ENCODE measurements at places on chromosomes 5 and 9.

- no peak for DNase-seq
- H3K4me1 ChIP-seq: no peaks in the 10 kb centered on the region
- no peak overlapping the region for H3K27ac ChIP-seq
- H3K36me3 ChIP-seq: no peaks in the 10 kb centered on the region
- no peak overlapping the region for H3K4me3 ChIP-seq
Measured at GRCh38 chr5:106020894-106021293, 1649.8 kb downstream of the EFNA5 start.

DNA sequence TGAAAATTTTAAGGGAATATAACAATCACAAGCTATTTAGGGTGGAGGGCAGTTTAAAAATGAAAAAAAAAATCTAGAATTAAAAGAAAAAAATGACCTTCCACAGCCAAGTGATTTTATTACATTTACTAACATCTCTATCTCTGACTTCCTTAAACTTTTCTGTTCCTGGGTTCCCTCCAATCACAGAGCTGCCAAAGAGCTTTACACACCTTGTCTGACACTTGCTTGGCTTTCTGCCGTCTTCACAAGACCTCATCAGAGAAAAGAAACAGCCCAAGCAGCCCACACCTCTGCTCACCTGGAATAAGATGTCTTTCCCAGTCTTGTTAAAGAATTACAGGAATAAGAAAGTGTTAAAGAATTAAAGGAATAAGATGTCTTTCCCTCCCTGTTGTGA, 38.9 kb downstream of the PSMB7 start:
- no peak overlapping the region for H3K4me3 ChIP-seq
- H3K36me3 ChIP-seq: peaks cover 16% of the 10 kb centered on the region
- DNase-seq: no peak

DNA sequence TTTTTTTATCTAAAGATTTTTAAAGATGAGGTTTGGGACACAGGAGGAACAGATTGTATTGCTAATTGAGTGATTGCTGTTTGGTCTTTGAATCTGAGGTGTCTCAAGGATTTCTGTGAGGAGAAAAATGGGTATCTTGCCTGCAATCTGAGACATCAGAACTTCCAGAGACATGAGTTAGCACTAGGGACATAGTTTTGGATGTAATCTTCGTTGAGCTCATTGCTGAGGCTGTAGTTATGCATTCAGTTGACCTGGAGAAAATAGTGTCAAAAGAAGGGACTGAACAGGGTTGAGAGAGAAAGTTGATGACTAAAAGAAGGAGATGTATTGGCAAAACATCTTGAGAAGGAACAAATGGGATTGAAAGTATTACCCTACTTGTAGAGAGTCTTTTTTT, 24.6 kb downstream of the C9orf85 start:
- no peaks in the 10 kb centered on the region for H3K27me3 ChIP-seq
- peaks cover 10% of the 10 kb centered on the region for H3K36me3 ChIP-seq
- peaks cover 3% of the 10 kb centered on the region for H3K4me1 ChIP-seq
- H3K4me3 ChIP-seq: no peak overlapping the region
- no peak for DNase-seq

GRCh38 chr5:67289763-67290521, 93.3 kb upstream of the CD180 start:
- H3K4me1 ChIP-seq: no peaks in the 10 kb centered on the region
- peaks cover 11% of the 10 kb centered on the region for H3K27me3 ChIP-seq
- no peak for DNase-seq
- H3K36me3 ChIP-seq: no peaks in the 10 kb centered on the region

DNA sequence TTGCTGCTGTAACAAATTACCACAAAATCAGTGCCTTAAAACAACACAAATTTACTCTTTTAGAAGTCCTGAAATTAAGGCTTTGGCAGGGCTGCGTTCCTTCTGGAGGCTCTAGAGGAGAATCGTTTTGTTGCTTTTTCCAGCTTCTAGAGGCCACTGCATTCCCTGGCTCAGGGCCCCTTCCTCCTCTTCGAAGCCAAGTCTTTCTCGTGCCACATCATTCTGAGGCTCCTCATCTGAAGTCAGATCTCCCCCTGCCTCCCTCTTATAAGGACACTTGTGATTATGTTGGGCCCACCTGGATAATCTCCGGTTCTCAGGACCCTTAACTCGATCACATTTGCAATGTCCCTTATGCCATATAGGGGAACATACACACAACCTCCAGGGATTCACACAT, 48.0 kb downstream of the SLC22A5 start:
- no peak overlapping the region for H3K4me3 ChIP-seq
- H3K36me3 ChIP-seq: peaks cover 69% of the 10 kb centered on the region
- no peak for DNase-seq
- peak overlapping the region; percentile 25 for H3K27ac ChIP-seq
- peaks cover 89% of the 10 kb centered on the region for H3K4me1 ChIP-seq

- DNase-seq: no peak
- no peaks in the 10 kb centered on the region for H3K4me1 ChIP-seq
- H3K36me3 ChIP-seq: no peaks in the 10 kb centered on the region
- no peak overlapping the region for H3K4me3 ChIP-seq
Measured at GRCh38 chr9:16003785-16004184, 450.9 kb downstream of the CCDC171 start.

GRCh38 chr5:170357955-170358444, 31.2 kb downstream of the KCNMB1 start:
- no peaks in the 10 kb centered on the region for H3K4me1 ChIP-seq
- H3K36me3 ChIP-seq: no peaks in the 10 kb centered on the region
- H3K27me3 ChIP-seq: peaks cover 19% of the 10 kb centered on the region
- no peak overlapping the region for H3K4me3 ChIP-seq

GRCh38 chr9:27276193-27277030, 20.5 kb downstream of the EQTN start:
- H3K27me3 ChIP-seq: peaks cover 15% of the 10 kb centered on the region
- H3K4me1 ChIP-seq: peaks cover 2% of the 10 kb centered on the region
- H3K4me3 ChIP-seq: no peak overlapping the region
- H3K27ac ChIP-seq: no peak overlapping the region
- H3K36me3 ChIP-seq: no peaks in the 10 kb centered on the region

- peaks cover 8% of the 10 kb centered on the region for H3K36me3 ChIP-seq
- H3K27ac ChIP-seq: peak overlapping the region; percentile 86
- no peaks in the 10 kb centered on the region for H3K27me3 ChIP-seq
- DNase-seq: peak; percentile 72
- H3K4me1 ChIP-seq: peaks cover 39% of the 10 kb centered on the region
Measured at GRCh38 chr9:128724744-128725211, 851 bp upstream of the ZDHHC12 start.

- H3K36me3 ChIP-seq: peaks cover 2% of the 10 kb centered on the region
- DNase-seq: no peak
- H3K27ac ChIP-seq: no peak overlapping the region
- no peaks in the 10 kb centered on the region for H3K27me3 ChIP-seq
- no peak overlapping the region for H3K4me3 ChIP-seq
Measured at GRCh38 chr9:40914772-40915659, 213.5 kb downstream of the FOXD4L6 start.

GRCh38 chr9:91360551-91361290, 997 bp downstream of the AUH start:
- no peak for DNase-seq
- peaks cover 45% of the 10 kb centered on the region for H3K36me3 ChIP-seq
- H3K4me1 ChIP-seq: peaks cover 63% of the 10 kb centered on the region
- H3K27ac ChIP-seq: peak overlapping the region; percentile 90
- peak overlapping the region; percentile 90 for H3K4me3 ChIP-seq

DNA sequence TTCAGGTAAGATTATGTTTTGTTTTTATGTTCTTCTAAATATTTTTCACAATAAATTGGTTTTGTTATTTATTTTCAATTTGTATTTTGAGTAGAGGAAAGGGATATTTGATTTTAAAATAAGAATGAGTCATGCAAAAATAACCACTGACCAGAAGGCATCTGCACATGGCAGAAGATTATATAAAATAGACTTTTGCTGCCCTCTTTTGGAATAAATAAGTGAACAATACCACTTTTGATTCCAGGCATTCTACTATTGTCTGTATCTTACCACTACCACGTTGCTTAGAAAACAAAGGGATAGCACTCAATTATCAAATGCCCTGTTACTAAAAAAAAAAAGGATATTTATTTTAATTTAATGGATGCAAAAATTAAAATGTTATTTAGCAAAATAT, 227.3 kb upstream of the ITGA1 start:
- peaks cover 12% of the 10 kb centered on the region for H3K27me3 ChIP-seq
- H3K27ac ChIP-seq: no peak overlapping the region
- H3K4me1 ChIP-seq: no peaks in the 10 kb centered on the region
- H3K36me3 ChIP-seq: no peaks in the 10 kb centered on the region
- no peak for DNase-seq
- no peak overlapping the region for H3K4me3 ChIP-seq

DNA sequence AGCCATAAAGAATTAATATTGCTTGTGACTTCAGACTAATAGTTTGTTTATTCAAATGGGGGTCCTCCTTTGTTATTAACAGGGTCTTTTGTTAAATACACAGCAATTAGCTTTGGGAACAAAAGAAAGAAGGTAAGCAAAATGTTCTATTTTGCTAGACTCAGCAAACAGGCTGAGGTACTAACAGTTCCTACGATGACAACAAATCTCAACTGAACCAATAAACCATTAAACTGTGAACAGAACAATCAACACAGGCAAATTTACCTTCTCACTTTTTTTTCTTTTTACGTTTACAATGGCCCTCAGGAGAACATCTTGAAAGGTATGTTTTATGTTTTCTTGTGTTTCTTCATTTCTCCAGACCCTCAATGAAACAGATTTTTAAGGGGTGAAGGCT, 207.2 kb downstream of the NFIB start:
- no peak overlapping the region for H3K4me3 ChIP-seq
- no peaks in the 10 kb centered on the region for H3K27me3 ChIP-seq
- no peaks in the 10 kb centered on the region for H3K4me1 ChIP-seq
- no peak overlapping the region for H3K27ac ChIP-seq
- H3K36me3 ChIP-seq: no peaks in the 10 kb centered on the region

DNA sequence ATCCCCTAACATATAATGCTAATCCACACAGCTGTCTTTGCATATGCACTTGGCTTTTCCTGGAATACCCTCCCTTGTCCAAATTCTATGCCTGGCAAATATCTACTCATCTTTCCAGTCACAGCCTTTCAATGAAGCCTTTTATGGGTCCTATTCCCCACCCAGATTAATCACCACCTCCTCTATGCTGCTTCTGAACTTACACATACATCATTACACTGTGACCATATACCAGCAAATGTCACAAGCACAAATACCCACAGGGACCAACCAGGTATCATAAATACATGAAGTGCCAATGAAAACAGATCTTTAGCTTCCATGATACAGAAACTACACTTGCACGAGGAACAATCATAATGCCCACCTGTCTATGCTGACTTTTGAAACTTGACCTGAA, 22.3 kb downstream of the LPAR1 start:
- H3K27ac ChIP-seq: no peak overlapping the region
- no peaks in the 10 kb centered on the region for H3K27me3 ChIP-seq
- no peaks in the 10 kb centered on the region for H3K4me1 ChIP-seq
- no peak for DNase-seq

DNA sequence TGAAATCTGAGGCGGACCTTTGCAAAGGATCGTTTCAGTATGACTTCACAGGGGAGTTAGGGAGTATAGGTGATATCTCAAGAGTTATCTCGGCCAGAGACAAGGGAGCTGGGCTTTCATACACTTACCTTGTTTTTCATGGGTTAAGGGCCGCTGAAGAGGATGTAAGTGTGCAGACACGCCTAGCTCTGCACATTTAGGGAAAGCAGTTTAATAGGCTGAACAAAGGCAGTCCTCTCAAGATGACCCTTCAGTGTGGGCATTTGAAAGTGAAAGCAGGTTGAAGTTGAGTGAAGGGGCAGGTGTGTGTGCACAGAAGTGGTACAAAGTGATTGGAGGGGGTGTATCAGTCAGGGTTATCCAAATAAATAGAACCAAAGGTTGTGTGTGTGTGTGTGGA, 33.1 kb upstream of the PRXL2C start:
- H3K4me1 ChIP-seq: peaks cover 6% of the 10 kb centered on the region
- DNase-seq: no peak
- H3K27me3 ChIP-seq: peaks cover 6% of the 10 kb centered on the region
- no peak overlapping the region for H3K27ac ChIP-seq
- H3K36me3 ChIP-seq: peaks cover 1% of the 10 kb centered on the region

Data from activated CD8-positive, alpha-beta memory T cell treated with anti-CD3 and anti-CD28 coated beads, Interleukin-2, amount 10 ng/mL, durations not matched to agents 7 days and 5 days (primary cell).